ENCODE measurements at places on chromosomes 3 and 15. TPM values are rescaled to one million over a fixed set of nuclear protein-coding genes. Genes with fewer than 3 reads are reported as not detected.

DNA sequence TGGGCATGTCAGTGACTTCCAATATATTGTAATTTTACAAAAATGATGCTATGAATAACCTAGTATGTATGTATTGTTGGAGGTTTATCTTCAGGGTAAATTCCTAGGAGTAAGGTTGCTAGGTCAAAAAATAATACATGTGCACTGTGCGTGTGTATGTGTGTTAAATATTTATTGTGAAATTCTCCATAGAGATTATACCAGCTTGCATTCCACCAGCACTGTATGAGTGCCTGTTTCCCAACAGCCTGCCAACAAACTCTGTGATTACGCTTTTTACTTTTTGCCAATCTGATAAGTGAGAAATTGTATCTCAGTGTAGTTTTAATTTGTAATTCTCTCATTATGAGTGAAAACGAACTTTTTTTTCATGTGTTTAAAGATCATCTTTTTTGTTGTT, 12.6 kb upstream of the IGF2BP2 start:
- H3K4me3 ChIP-seq = no peak overlapping the region
- H3K27ac ChIP-seq = no peak overlapping the region
- H3K4me1 ChIP-seq = no peaks in the 10 kb centered on the region
- no peaks in the 10 kb centered on the region for H3K36me3 ChIP-seq
- no peak for DNase-seq
- H3K27me3 ChIP-seq = no peaks in the 10 kb centered on the region

GRCh38 chr3:20173844-20174410, 12.1 kb downstream of the SGO1 start:
- no peak overlapping the region for H3K4me3 ChIP-seq
- DNase-seq = no peak
- H3K36me3 ChIP-seq = peaks cover 2% of the 10 kb centered on the region

CFAP100 gene
- not detected for total RNA-seq

DNA sequence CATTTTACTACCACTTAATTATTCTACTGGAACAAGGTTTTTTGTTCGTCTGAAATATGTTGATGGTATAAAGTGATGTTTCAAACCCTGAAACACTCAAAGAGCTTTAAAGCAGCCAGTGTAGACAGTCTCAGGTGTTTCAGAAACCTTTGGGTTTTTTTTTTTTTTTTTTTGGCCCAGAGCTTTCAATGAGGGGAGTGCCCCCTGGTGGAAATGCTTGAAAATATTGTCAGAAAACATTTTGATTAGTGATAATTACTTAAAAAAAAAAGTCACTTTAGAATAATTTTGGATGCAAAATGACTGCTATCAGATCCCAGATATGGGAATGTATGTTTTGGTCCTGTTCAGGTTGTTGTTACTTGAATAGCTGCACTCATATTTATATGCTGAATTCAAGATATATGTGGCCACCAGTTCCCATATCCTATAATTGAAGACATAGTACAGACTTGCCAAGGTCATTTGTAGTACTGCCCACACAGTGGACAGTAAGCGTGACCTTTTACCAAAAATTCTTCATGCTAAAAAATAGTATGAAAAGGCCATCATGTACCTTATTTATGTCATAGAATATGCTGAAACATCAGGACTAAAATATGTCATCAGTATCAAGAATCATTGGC, 35.9 kb downstream of the SATB1 start:
- no peak for DNase-seq
- H3K27me3 ChIP-seq = no peaks in the 10 kb centered on the region
- no peak overlapping the region for H3K27ac ChIP-seq
- peaks cover 59% of the 10 kb centered on the region for H3K36me3 ChIP-seq
- H3K4me1 ChIP-seq = no peaks in the 10 kb centered on the region

GRCh38 chr15:38598749-38599148, 34.1 kb upstream of the RASGRP1 start:
- H3K27ac ChIP-seq = no peak overlapping the region
- no peaks in the 10 kb centered on the region for H3K27me3 ChIP-seq
- DNase-seq = no peak
- no peaks in the 10 kb centered on the region for H3K36me3 ChIP-seq
- H3K4me1 ChIP-seq = no peaks in the 10 kb centered on the region

- no peaks in the 10 kb centered on the region for H3K4me1 ChIP-seq
- H3K27ac ChIP-seq = no peak overlapping the region
- H3K27me3 ChIP-seq = no peaks in the 10 kb centered on the region
- no peak for DNase-seq
These were observed 138.6 kb downstream of the FBLN2 start for GRCh38 chr3:13687517-13687943.

DNA sequence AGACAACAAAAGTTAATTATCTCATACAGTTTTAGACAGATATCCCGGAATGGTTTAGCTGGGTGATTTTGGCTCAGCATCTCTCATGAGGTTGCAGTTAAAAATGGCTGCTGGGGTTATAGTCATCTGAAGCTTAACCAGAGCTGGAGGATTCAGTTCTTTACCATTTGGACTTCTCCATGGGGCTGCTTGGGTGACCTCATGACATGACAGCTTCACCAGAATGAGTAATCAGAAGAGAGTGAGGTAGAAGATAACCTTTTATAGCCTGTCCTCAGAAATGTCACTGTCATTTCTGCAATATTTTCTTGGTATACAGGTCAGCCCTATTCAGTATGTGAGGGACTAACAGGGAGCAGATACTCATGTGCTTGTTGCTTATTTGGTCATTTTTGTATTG, 30.9 kb downstream of the TFG start:
- H3K36me3 ChIP-seq = peaks cover 85% of the 10 kb centered on the region
- DNase-seq = no peak
- H3K27ac ChIP-seq = no peak overlapping the region
- no peaks in the 10 kb centered on the region for H3K27me3 ChIP-seq
- no peaks in the 10 kb centered on the region for H3K4me1 ChIP-seq
- H3K4me3 ChIP-seq = no peak overlapping the region

DNA sequence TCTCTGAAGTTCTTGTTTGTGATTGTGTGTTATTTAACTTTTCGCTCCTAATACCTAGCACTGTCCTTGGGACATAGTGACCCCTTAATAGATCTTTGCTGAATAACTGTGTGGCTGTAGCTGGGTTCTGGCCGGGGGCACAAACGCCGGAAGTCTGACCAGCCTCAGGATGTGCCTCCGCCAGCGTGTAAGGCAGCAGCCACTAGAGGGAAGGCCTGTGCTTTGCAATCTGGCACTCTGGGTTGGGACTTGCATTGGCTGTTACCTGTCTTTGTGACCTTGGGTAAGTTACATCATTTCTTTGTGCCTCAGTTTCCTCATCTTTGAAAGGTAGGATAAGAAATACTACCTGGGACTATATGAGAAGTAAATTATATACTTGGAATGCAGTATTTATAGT, 158.7 kb downstream of the GHSR start:
- H3K36me3 ChIP-seq = peaks cover 16% of the 10 kb centered on the region

DNA sequence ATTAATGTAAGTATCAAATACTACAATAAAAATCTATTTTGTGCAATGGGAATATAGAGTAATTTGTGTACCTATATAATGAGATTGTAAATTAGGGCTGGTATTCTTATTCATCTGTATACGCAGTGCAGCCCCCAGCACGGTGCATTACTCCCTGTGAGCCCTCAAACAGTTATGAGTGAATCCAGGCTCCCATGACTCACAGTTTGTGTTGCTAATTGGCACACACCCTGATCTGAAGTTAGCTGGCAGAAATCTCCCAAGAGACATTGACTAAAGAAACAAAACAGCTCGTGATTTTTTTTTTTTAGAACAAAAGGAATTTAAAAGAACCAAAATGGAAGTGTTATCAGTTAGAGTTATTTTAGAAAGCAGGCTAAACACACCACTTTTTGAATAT, 15.7 kb downstream of the GK5 start:
- H3K36me3 ChIP-seq = peaks cover 43% of the 10 kb centered on the region
- DNase-seq = no peak
- H3K4me1 ChIP-seq = no peaks in the 10 kb centered on the region
- no peaks in the 10 kb centered on the region for H3K27me3 ChIP-seq
- H3K4me3 ChIP-seq = no peak overlapping the region
